ENCODE measurements at places on chromosomes 13 and 19.

DNA sequence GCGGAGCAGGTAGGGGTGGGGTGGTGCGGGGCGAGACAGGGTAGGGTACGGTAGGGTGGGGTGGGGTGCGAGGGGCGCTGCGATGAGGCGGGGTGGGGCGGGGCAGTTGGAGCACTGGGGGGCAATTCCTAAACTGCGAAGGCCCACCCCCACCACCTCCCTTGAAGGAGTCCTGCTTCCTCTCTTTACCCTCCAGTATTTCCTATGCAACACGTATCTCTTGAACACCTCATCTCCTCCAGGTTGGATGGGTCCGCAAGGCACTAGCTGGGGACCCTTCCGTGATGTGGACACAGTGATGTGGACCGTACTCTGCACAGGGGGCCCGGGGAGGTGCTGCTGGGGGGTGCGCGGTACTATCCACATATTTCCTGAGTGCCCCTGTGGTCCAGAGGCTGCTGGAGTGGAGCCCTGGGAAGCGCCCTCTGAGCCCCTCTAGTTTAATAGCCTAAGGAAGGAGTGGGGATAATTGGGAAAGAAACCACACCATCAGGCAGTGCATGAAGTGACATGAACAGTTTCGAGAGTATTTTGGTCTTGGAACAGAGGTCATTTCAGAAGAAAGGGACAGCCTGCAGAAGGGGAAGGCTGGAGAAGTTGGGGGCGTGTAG is 1.1 kb downstream of the IL17D start:
- no peak for DNase-seq

DNA sequence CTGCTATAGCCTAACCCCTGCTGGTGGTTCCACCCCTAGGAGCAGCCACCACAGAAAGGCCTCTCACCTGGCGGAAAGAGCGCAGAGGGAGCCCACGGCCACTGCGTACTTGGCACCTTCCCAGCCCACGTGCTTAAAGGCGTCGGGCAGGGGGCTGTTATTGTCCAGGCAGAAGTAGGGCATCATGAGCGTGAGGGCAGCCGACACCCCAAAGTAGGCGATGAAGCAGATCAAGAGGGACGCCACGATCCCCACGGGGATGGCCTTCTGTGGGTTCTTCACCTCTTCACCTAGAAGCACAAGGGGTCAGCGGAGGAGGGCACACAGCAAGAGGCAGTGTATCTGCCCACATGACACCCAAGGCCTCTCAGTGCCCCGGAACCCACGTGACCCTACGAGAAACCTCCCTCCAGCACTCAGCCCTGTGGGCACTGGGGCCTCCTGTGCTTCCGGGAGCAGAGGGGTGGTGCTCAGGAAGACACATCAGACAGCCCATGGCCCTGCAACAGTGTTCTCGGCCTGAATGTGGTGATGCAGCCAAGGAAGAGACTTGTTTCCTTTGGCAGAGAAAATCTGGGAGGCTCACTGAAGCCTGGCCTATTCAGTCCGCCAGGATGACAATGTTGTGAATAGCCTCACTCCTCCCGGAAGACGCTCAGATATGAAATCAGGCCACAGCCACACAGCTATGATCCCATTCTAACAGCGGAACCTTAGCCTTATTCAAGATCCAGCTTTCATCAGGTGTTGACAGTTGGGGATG is 72.1 kb downstream of the SLC7A1 start:
- no peak for DNase-seq

DNA sequence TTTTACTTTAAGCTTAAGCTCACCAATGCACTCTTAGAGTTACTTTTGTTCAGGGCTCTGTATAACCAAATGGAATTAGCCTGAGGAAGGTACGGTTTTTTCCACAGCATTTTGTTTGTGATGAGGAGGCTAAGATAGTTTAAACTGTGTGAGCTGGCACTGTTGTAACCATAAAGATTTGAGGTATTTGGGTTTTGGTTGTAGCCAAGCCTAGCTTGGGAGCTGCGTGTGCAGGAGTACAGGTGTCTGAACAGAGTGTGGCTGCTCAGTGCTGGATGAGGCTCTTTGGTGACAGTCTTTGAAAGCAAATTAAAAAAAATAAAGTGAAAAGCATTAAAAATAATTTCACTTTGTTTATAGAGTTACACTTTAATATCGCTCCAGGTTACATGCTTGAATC is 56.0 kb downstream of the ARHGEF7 start:
- no peak for DNase-seq

- DNase-seq = no peak
Observed at GRCh38 chr19:32824191-32824751, 45.3 kb downstream of the SLC7A9 start.

DNA sequence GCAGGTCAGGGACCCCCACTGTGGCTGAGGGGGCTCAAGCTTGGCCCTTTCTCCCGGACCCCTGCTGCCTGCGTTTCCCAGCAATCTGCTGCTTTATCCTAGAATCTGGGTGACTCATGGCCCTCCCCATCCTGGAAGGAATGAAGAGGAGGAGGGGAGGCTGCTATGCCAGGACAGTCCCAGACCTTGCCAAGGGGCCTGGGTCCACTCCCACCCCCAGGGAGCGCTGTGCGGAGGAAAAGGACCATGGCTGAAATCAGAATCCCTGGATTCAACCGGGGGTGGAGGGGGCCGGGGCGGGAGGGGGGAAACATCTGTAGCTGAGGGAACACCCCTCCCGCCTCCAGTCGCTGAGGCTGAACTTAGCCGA is 20.5 kb downstream of the ZNF114 start:
- no peak for DNase-seq
